ENCODE measurements at places on chromosomes 12 and 14. TPM values are rescaled to one million over a fixed set of nuclear protein-coding genes. Genes with fewer than 3 reads are reported as not detected.

DNA sequence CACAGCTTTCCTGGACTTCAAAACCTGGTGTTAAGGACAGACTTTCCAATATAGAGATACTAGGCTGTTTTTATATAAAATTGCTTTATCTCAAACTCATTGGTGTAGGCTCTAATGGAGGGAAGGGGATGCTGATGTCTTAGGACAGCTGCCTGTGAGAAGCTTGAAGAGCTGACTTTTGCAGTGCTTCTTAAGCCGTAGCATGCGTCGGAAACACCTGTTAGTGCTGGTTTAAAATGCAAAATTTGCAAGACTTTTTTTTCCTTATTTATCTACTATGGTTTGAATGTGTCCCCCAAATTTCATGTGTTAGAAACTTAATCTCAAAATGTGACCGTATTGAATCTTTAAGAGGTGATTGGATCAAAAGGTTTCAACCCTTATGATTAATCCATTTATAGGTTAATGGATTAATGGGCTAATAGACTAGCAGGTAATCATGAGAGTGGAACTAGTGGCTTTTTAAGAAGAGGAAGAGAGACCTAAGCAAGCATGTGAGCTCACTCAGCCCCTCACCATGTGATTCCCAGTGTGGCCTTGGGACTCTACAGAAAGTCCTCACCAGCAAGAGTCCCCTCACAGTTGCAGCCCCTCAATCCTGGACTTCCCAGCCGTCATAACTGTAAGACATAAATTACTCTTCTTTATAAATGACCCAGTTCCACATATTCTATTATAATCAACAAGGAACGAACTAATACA lies 60.9 kb upstream of the FUT8 start:
- no peak for DNase-seq

- DNase-seq = no peak
These were observed 103.2 kb upstream of the NAV3 start for GRCh38 chr12:77727442-77728001.

The TMEM121 gene
- total RNA-seq = not detected

DNA sequence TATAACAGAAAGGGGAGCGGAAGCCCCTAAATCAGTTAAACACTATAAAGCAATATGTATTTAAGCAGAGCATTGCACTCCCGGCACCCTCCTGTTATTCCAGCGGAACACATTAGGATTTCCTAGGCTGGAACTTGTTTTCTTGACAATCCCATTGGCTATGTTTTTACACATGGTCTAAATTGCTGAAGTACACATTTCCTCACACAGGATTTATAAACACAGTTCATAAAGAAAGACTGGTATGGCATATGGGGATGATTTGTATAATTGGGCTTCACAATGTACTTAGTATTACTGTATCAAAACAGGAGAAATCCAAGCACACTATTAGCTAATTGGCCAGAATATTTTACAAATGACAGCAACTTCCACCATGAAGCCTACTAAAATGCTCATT lies 23.3 kb downstream of the PAX9 start:
- DNase-seq = no peak

The GPR68 gene
- 0.14 TPM for total RNA-seq

DNA sequence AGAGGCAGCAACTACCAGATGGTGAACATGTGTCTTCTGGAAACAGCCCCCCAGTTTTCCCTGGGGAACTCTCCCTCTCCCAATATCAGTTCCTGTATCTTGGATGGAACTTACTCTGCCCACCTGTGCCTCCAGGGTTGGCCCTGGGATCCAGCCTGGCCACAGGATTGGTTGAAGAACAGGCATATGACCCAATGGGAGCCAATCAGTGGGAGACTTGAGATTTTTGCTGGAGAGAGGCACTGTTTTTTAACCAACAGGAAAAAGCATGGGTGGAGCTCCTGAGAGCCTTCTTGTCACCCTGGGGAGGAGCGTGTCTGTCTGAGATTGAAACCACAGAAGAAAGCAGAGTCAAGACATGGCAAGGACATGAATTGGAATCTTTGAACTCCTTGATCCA lies 33.6 kb upstream of the COX6A1 start:
- DNase-seq = no peak

DNA sequence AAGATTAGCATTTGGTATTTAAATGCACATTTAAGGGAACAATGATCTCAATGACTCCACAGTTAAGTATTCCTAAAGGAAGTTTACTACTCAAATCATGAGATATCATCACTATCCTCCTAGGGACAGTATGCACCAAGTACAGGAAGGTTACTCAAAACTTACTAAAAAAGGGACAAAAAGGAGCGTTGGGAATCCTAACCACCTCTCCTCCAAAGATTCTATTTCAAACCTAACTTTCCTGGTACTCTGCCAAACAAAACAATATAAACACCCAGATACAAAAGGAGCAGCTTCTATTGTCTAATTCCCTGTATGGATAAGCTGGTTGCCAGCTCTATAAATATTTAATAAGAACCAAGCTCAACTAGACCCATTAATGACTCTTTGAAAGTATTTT lies 377.7 kb downstream of the NUAK1 start:
- no peak for DNase-seq

- DNase-seq = no peak
These were observed 12.5 kb upstream of the IFT81 start for GRCh38 chr12:110111476-110112334.
